Globus pallidus (tissue), 1 donor: ENCODE measurements at places on chromosomes 6 and 20.

DNA sequence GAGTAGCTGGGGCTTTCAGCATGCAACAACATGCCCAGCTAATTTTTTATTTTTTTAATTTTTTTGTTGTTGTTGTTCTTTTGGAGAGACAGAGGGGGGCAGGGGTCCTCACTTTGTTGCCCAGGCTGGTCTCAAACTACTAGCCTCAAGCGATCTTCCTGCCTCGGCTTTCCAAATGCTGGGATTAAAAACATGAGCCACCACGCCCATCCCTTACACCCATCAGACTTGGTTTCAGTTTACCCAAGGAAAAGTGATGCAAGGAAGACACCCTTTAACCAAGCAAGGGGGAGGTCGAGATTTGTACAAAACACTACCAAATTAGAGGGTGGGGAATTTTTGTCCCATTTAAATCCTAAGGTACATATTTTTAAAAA is 210.1 kb downstream of the ARHGAP18 start:
- no peak for DNase-seq

GRCh38 chr6:157669747-157670216 is 153.3 kb upstream of the SNX9 start:
- DNase-seq = peak; percentile 61

- no peak for DNase-seq
These were observed 238.4 kb downstream of the LY86 start for GRCh38 chr6:6826961-6827360.

DNA sequence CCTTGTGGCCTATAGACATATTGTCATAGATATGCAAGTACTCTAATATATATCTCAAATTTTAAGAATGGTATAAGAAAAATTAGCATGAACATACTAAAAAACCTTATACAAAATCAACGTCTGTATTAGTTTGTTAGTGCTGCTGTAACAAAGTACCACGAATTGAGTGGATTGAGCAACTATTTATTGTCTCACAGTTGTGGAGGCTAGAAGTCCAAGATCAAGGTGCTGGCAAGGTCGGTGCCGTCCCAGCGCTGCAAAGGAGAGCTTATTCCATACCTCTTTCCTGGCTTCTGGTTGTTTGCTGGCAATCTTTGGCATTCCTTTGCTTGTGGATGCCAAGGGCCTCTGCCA is 317.6 kb upstream of the FERMT1 start:
- DNase-seq = no peak

DNA sequence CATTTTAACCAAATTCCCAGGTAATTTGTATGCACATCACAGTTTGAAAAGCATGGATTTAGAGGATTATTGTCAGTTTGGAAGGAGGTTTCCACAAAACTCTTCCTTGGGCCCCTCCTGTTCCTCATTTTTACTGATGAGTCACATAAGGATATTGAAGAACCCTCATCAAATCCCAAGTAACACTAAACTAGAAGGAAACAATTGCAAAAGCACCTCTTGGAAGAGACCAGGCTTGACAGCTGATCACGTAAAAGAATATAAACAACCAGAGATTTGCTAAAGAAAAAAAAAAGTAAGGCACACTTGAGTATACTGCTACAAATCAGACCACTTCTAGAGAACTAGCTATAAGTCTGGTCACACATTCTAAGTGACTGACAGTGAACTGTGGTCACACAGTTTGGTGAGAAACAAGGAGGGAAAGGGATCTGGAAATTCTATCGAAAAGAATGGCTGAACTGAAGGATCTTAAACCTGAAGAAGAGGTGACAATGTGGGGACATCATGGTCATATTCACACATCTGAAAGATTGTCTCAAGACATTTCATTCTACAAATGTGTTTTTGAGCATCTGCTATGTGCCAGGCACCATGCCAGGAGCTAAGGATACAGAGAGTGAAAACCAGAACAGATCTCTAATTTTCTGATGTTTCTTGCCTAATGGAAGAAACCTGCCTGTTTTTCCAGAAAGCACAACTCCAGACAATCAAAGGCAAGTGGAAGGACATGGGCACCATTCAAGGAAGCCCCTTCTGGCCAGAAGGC is 24.1 kb downstream of the ZHX3 start:
- no peak for DNase-seq

GRCh38 chr6:41441598-41442351 is 104.4 kb upstream of the FOXP4 start:
- DNase-seq = no peak

DNA sequence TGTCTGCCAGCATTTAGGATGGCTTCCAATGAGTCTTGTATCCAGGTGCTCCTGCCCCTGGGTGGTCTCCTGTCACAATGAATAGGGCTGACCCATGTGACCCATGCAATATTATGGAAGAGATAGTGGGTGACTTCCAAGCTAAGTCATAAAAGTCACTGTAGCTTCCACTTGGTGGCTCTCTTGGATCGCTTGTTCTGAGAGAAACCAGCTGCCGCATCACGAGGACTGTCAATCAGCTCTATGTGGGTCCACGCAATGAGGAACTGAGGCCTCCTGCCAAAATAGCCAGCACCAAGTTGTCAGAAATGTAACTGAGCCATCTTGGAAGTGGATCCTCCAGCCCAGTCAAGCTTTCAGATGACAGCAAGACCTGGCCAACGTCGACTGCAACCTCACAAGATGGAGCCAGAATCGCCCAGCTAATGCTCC is 14.9 kb upstream of the MATN4 start:
- DNase-seq = peak; percentile 84

DNA sequence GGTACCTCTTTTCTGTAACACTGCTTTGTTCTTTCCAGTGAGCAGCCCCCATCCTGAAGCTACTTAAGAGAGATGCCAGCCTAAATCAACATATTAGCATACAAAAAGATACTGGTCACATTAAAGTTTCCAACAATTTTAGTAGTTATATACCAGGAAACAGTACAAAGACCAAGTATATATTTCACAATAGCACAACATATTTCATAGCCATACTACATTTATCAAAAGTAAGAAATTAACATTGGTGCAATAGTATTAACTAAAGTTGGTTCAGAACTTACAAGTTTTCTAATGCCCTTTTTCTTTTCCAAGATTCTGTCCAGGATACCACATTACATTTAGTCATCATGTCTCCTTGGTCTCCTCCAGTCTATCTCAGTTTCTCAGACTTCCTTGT is 641.0 kb upstream of the GJE1 start:
- DNase-seq = no peak

DNA sequence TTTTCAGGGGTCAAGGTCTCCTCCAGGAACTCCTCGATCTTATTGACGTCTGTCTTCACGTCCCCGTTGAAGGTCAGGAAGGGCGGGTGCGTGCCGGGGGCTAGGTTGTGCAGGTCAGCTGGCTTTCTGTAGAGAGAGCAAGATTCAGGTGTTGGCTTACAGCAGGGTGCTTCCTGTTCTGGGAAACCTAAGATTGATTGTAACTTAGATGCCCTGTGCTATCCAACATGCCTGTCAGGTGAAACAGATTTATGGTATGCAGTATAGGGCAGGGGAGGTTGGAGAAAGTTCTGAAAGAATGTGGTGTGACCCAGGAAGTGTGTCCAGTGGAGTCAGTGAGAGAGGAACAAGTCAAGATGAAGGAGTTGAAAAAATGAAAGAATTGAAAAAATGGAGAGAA is 66.4 kb downstream of the CLIC5 start:
- no peak for DNase-seq

DNA sequence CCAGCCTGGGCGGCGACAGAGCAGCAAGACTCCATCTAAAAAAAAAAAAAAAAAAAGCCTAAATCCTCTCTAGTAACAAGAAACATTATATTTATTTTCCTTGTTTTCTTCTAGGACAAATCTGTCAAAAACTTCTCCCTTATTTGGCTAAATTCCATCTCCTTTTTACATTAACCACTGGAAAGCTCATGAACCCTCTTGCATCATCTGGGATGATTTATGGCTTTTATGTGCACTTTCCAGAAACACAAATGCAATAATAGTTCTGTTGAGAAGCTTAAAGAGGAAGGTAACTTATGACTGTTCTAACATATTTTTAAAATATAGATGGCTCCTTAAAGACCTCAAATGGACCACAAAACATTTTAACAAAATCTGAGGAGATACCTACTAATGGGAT is 526.1 kb upstream of the SPTLC3 start:
- no peak for DNase-seq

GRCh38 chr20:44620030-44620429 is 31.5 kb downstream of the ADA start:
- DNase-seq = no peak

GRCh38 chr6:84074988-84075781 is 41.6 kb downstream of the MRAP2 start:
- DNase-seq = no peak

DNA sequence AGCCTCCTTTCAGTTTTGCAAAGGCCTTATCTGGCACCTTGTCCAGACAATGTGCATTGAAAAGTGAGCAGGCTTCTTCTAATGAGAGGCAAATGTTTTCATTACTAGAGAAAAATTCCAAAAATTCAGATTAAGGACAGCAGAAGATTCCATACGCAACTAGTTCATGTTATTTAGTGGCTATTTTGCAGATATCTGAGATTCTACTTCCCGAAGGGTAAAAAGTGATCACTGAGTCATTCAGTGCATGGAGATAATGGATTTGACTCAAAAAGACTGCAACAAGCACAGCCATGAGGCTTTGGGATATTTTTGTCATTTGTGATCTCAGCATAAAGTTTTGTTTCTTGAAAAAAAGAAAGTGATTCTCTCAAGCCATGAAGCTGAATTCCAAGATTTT is 29.9 kb downstream of the METTL24 start:
- DNase-seq = no peak

DNA sequence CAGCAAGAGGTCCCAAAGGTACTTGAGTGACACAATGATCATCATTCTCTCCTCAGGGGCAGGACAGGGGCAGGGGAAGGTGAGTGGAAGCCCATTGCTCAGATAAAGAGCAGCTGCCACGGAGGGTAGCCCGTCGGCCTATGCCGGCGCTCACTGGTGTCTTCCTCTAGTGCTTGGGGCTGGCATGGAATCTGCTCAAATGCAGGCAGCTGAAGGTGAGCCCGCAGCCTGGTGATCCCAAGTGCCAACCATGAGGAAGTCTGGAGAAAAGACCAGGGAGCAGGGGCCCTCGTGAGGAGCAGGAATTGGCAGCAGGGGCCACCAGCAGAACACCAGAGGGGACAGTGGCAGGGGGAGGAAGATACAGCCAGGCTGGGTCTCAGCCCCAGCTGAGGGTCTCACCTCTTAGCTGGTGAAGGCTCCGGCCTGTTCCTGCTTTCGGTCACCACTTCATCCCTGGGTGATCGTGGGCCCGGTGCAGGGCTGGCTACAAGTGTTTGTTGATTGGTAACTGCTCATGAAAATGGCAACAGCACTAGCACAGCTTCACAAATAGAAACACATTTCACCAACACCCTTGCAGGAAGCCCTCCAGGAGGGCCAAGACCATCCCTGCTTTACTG is 24.7 kb downstream of the RBCK1 start:
- DNase-seq = no peak

GRCh38 chr6:25960734-25961133 is 1.9 kb upstream of the TRIM38 start:
- no peak for DNase-seq

- peak; percentile 31 for DNase-seq
These were observed 47.4 kb downstream of the TRMT11 start for GRCh38 chr6:126033696-126034095.

GRCh38 chr6:37618916-37619590 is 78.6 kb downstream of the MDGA1 start:
- DNase-seq = no peak

DNA sequence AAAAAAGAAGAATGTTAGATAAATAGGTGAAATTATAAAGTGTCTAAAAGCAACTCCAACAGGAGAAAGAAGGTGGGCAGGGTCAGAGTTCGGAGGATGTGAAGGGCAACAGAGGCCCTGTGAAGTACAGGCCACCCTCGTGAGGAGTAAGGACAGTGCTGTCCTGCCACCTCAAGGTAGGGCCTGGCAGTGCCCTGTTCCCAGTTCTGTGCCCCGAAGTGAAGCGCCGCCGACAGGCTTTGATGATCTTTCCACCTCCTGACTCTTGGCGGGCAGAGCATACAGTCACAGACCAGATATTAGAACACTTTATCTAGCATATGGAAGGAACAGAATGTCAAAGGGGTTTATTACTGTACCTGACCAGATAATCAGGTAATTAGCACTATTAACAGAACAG is 75.8 kb downstream of the GJA10 start:
- peak; percentile 41 for DNase-seq

DNA sequence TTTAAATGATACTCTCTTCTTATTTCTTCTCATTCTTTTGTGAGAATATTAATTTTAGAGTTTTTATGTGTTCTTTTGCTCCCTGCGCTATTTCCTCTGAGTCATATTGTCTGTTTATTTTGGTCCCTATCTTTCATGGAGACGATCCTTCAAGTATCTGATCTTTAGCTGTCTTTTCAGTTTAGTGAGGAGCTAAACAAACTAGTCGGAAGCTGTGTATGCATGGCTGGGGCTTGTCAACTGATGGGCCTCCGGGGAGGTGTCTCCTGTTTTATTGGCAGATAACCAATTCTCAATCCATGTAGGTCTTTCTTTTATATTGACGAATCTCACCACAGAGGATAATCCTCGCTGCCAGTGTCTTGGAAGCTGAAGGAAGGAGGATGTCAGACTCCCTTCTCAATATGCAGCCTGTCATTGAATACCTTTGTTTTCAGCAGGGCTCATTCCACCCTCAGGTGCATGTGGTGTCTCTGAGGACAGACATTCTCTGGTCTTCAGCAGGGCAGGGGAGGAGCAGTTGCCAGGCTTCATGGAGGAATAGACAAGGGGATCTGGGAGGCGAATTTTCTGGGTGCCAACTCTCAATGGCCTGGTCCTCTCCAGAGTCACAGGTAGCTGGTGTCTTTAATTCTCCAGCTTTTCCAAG is 64.9 kb downstream of the RNF182 start:
- no peak for DNase-seq

DNA sequence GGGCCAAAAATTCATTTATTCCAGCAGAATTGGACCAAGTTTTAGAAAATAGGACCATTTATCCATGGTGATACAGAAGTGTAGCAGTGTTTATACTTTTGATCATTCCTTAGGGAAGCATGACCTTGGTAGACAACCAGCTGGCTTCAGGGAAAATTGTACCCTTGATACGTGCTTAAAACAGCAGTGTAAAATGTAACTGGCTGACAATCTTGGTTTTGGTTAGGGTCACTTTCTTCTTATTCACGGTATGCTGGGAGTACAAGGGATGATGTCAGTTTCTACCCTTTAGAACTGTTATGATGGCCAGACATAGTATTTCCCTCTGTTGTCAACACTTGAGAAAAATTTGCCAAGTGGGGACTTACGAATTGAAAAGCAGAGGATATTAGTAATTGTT is 157.1 kb downstream of the BCKDHB start:
- no peak for DNase-seq

DNA sequence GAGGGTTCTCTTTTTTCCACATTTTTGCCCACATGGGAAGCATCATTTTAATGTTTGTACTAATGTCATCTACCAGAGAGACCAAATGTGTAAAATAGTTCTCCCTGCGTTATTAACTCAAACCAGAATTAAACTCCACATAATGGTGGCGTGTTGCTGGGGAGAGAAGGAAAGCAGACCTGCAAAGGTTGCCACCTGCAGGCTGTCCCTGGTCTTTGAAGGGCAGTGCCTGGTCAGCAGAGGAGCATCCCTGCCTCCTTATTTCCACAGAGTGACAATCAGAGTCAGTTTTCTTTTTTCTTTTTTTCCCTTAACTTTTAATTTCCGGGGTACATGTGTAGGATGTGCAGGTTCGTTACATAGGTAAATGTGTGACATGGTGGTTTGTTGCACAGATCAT is 214.5 kb downstream of the TBX18 start:
- no peak for DNase-seq

GRCh38 chr20:45970646-45971424 is 1.2 kb downstream of the ZNF335 start:
- DNase-seq = no peak

GRCh38 chr20:9609887-9610502 is 95.6 kb downstream of the LAMP5 start:
- DNase-seq = peak; percentile 79
